ENCODE measurements at places on chromosomes 7 and 10.

GRCh38 chr7:106462365-106462859, 177.6 kb upstream of the NAMPT start:
- DNase-seq: no peak

- no peak for DNase-seq
Measured at GRCh38 chr7:83732305-83732704, 83.4 kb upstream of the SEMA3E start.

- DNase-seq: no peak
Measured at GRCh38 chr10:11691319-11691755, 50.8 kb upstream of the ECHDC3 start.

- DNase-seq: peak; percentile 77
Measured at GRCh38 chr10:6275022-6275997, 72.6 kb downstream of the PFKFB3 start.

DNA sequence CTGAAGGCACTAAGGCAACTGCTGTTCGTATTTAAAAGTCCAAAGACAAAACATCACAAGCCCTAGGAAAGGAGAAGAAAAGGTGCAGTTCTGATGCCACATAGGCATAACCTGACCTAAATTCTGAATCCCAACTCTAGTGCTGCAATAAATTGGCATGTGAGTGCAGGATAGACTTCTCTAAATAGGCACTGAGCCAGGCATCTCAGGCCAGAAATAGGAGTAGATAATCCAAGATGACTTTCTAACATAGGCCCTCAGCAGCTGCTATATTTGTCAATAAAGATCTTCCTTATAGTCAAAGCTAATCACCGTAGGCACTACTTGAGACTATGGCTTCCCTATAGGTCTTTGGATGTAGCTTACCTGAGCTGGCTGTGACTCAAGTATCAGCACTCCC, 1163.8 kb downstream of the SORCS1 start:
- DNase-seq: no peak

DNA sequence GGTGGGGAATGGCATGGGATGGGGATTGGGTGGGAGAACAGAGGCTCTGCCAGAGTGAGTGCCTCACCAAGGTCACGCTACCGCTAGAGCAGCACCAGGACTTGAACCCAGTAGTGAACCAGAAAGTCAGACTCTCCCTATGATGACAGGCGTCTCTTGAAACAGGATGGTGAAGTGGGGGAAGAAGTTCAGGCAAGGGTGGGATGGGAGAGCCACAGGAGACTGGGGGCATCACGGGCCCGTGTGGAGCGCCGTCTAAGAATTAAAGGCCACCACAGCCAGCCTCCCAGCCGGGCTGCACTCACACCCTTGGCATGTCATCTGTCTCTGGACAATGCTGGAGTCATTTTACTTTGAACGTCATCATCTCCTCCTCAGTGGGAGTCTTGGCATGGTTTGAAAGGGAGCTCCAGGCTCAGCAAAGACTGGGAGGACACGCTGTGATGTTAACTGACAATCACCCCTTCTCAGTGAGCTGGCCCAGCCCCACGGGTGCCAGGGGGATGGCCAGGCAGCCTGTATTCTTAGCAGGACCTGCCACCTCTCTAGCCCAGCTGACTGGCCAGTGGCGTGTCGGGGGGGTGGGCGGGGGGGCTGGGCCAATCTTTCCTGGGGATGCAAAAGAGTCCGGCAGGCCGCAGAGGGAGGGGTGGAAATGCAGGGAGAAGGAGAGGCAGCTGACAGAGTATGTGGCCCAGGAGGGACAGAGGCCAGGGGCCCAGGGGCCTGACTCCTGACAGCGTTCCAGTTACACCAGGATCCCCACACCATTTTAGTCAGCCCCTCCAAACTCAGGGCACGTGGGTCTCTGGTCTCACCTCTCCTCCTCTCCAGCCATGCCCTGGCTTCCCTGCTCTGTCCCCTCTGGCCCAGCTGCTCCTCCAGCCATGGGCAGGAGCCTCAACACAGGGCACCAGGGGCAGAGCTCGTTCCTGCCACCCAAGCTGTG, 96.2 kb downstream of the VOPP1 start:
- DNase-seq: no peak

DNA sequence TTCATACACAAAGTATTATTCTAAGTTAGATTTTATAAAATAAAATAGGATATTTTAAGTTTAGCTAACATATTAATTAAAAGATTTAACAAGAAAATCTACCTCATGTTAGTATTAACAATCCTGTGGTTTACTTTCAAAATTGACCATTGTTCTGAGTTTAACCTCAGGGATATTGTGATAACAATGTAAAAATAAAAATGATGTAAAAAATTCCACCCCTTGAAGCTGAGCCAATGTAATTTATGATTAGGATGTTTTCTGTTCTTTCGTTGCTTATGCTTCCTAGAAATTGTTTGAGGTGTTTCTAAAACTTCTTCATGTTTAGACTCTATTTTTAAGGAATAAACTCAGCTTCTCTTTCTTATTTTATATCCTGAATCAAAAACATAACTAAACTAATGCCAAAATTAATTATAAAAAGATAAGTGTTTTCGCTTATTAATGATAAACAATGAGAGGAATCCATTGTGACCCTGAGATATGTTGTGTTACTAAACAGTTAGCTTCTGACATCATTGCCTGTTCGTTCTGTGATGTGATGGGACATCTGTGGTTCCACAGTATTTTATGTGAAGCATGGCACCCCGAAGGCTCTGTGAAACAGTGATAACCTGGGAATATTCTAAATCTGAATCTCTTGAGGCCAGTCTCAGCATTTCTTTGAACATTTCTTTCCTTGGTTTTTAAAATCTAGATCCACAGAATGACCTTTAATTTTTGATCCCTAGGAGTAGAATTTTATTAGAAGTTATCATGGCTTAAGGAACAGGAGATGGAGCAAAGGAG, 340.8 kb downstream of the ARL4A start:
- no peak for DNase-seq

GRCh38 chr10:20898866-20899535, 1.9 kb upstream of the NEBL start:
- no peak for DNase-seq

GRCh38 chr10:131880016-131880590, 20.7 kb upstream of the PPP2R2D start:
- DNase-seq: no peak

- DNase-seq: no peak
Measured at GRCh38 chr10:77290528-77291155, 347.0 kb downstream of the KCNMA1 start.

DNA sequence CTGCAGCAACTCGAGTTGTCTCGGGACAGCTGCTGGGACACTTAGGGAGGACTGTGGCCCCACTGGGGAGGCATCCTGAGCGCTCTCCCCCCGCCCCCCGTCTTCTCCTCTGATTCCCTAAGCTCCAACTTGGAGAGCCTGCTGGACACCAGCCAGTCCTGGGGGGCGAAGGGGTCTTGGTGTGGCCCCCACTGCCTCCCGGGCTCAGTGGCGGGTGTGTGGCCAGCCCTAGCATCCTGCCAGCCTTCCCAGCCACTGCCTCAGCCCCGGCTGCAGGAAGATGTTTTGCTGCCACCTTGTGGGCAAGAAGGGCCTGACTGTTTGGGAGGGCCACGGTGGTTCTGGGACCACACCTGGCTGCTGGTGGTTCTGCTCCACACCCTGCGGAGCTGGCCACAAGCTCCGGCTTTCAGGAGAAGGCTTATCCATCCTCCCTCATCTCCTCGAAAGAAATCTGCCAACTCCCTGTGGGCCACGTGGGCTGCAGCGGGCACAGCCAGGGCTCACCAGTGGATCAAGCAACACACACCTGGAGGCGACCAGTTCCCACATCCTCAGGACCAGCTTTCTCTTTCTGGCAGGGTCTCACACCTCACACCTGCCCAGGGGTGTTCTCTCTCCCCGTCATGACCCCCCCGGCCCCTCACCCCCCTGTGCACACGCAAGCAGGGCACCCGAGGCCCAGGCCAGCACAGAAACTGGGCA, 24.8 kb downstream of the AGAP3 start:
- DNase-seq: peak; percentile 38

DNA sequence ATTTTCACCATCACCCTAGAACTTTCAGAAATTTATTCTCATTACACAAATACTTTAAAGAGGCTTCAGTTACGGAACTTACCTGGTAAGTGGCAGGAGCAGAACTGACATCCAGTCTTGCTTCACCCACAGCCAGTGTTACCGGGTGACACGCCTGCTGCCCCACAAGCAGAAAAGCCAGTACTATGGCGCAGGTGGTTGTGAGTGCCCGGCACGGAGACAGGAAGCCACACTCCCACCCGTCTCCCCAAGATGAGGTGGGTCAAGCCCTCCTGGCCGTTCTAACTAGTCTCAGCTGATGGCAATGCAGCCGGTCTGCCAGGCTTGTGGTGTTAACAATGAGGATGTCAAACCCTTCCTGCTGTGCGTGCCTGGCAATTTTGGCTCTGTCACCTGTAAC, 86.9 kb downstream of the PROSER2 start:
- DNase-seq: no peak

GRCh38 chr10:123645016-123645415, 21.1 kb upstream of the GPR26 start:
- no peak for DNase-seq

DNA sequence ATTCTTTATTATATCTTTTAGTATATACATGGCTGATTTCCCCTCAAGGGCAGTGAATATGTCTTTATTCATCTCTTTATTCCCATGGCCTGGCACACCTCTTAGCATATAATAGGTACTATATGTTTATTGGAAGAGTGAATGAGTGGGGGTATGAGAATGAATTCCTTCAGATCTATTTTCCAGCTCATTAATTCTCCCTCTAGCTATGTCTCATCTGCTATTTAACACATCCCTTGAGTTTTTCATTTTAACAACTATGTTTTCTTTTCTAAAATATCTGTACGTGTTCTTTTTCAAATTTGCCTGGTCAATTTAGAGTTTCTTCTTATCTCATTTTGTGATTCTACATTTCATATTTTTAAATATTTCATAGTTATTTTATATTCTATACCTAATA, 14.4 kb downstream of the HPS1 start:
- DNase-seq: no peak

GRCh38 chr10:49749144-49749543, 13.0 kb downstream of the OGDHL start:
- DNase-seq: no peak

- DNase-seq: no peak
Measured at GRCh38 chr10:94524146-94524545, 21.4 kb upstream of the HELLS start.

DNA sequence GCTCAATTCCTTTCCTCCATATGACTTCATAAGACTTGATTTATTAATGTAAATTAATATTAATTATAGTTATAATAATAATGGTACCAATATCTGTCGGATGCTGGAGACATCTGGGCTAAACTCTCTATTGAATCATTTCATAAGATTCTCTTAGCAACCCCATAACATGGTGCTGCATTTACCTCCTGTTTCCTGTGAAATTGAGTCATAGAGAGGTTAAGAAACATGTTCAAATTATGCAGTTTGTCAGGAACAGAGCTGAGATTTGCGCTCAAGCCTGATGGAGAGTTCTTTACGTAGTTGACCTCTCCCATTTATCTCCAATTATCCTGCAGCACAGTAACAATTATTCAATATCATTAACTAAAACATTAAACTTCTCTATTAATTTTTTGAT, 621.8 kb upstream of the FZD8 start:
- DNase-seq: no peak

GRCh38 chr7:33725111-33726025, 180.0 kb upstream of the BMPER start:
- DNase-seq: no peak

DNA sequence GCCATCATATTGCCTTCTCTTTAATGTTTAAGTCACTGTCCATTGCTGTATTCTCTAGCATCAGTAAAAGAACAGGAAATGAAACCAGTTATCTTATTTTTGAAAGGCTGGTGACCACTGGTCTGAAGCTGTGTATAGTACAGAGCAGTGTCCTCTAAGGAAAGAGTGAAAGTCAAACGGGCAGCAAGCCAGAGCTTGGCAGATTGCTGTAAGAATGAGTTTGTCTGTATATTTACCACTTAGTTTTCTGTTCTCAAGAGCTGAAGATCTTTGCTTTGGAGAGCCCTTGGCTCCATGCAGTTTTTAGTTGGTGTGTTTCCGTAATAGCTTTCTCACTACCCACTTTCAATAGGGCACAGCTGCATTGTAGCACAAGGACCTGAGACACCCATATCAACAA, 31.9 kb downstream of the PCBD1 start:
- no peak for DNase-seq

DNA sequence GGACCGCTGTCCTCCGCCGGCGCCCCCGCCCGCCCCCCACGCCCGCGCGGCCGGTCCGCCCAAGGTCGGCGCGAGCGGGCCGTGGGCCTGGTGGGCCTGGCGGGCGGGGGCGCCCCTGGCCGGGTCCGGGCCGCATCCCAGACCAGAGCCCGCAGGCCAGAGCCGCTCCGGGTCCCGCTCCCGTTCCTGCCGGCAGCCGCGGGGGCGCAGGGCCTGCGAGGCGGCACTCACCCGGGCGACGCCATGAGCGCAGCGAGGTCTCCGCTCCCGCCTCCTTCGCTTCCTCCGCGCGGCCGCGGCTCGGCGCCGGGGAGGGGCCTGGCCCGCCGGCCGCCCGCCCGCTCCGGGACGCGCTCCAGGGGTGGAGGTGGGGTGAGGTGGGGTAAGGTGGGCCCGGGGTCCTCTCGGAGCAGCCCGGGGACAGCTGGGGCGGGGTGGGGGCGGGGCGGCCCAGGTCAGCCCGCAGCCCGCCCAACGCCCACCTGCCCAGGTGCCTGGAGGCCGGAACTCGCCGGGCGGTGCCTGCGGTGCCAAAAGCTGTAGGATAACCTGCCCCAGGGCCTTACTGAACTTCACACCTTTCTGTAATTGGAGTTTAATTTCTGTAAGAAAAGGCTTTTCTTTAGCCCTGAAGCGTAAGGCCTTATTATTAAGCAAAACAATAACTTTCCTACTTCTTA, at the start of gene URGCP:
Gene URGCP (minus strand): TSS at position 266 of the 680 bp plus-strand sequence. CDS start 21 bp downstream, at position 245.
- peak; percentile 23 for DNase-seq

- no peak for DNase-seq
Measured at GRCh38 chr10:61836888-61837754, 64.4 kb upstream of the ARID5B start.

GRCh38 chr10:77049896-77050295, 587.7 kb downstream of the KCNMA1 start:
- DNase-seq: no peak

DNA sequence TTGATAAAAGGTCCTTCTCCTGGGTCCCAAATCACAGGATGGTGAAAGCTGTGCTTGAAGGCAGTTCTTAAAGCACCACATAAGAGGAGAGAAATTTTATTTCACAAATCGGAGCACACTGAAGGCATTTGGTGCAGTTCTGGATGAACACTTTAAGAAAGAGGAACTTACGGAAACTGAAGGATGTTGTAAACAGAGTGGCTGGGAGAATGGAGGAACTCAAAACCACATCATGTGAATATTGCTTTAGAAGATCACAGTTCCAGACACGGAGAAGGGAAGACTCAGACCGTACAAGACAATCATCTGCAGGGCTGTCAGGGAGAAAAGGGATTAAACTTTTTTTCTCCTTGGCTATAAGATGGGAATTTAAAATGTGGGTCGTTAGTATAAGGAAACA, 9.0 kb upstream of the GPR141 start:
- peak; percentile 59 for DNase-seq

- DNase-seq: no peak
Measured at GRCh38 chr7:152590481-152590880, 85.5 kb downstream of the XRCC2 start.

Data from GDM1 (cell line).